ENCODE measurements at places on chromosomes 5 and 9. TPM values are rescaled to one million over a fixed set of nuclear protein-coding genes. Genes with fewer than 3 reads are reported as not detected.

Gene FAXDC2
- 0.33 TPM for total RNA-seq

Gene NEUROG1
- total RNA-seq, result not detected

DNA sequence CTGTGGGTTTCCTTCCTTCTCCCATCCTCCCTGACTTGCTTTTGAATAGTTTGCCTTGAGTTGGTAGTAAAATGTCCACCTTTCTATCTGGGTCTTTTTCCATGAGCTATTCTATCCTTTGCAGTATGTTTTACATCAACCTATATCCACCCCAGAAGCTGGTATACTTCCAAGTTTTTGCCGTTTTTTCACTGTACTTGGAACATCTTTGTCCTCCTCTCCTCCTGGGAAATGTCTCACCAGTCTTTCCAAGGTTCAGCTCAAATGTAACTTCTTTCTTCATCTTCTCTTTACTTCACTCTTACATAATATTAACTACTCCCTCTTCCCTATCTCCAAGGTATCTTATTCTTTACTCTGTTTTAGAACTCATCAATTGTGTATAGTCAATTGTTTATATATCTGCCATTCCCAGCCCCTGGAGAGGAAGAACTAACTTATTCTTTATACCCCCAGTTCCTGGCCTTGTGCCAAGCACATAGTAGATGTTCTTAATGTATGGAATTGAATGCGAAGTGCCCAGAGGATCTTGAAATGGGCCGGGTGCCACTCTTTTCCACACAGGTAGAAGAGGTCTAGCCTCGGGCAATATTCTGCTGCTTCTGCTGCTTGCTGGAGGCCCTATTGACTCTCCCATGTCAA, 34.9 kb upstream of the SLC1A3 start:
- DNase-seq, result no peak
- no peak overlapping the region for H3K27ac ChIP-seq
- no peak overlapping the region for H3K4me3 ChIP-seq
- no peaks in the 10 kb centered on the region for H3K27me3 ChIP-seq

GRCh38 chr9:125889112-125889475, 141.9 kb downstream of the PBX3 start:
- no peak overlapping the region for H3K27ac ChIP-seq
- H3K36me3 ChIP-seq, result no peaks in the 10 kb centered on the region
- no peak for DNase-seq
- peaks cover 10% of the 10 kb centered on the region for H3K4me1 ChIP-seq

GRCh38 chr5:3852161-3852916, 256.7 kb downstream of the IRX1 start:
- DNase-seq, result no peak
- no peak overlapping the region for H3K27ac ChIP-seq
- H3K4me3 ChIP-seq, result no peak overlapping the region
